ENCODE measurements at places on chromosomes 3 and 15.

- no peak for DNase-seq
Observed at GRCh38 chr3:61573441-61573840, 12.1 kb downstream of the PTPRG start.

- no peak for DNase-seq
Observed at GRCh38 chr3:54696313-54696712, 231.5 kb downstream of the LRTM1 start.

DNA sequence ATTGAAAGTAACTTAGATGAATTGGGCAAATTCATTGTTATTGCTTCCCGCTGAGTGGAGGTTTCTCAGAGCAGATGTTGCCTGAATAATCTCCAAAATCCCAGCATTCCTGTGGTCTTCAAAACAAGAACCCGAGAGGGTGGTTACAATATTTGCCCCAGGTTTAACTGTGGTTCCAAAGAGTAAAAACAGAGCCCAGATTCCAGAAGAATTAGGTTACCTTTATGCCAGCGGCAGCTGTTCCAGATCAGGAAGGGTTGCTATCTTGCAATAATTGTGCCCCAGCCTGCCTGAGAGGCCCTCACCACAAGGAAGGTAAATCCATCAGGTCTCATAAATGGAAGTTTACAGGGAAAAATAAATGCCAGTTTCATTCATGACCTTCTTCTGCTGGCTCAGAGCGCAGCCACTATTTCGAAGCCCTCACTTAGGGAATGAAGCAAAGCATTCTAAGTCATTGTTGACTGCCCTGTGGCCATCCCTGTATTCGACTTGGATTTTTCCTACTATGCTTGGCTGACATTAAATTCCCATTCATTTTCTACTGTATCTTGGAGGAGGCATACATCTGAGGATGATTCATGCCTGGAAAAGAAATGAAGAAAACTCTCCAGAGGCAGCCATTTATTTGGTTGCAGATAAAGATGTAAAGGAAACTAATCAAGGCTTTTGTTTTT is 54.6 kb downstream of the SSUH2 start:
- DNase-seq, result no peak

- no peak for DNase-seq
Observed at GRCh38 chr3:114242947-114243346, 5.6 kb upstream of the ZNF80 start.

DNA sequence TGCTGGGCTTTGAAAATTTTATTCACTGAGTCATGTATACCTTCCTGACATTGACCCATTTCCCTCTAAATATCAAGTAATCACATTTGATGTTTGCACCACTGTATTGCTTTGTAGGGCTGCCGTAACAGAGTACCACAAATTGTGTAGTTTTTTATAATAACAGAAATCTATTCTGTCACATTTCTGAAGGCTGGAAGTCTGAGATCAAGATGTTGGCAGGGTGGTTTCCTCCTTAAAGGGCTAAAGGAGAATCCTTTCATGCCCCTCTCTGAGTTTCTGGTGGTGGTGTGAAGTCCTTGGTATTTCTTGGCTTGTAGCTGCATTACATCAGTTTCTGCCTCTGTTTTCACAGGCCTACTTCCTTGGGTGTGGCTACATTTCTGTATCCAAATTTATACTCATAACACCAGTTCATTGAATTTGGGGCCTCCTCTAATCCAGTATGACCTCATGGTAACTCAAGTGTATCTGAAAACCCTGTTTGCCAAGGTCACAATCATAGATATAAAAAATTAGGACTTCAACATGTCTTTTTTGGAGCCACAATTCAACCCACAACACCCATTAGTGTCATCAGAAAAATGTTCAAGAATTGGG is 29.1 kb upstream of the ST6GAL1 start:
- no peak for DNase-seq

Measured in pons (tissue), 1 donor.